ENCODE measurements at places on chromosomes 7 and 10.

- peak; percentile 32 for DNase-seq
These were observed 43.4 kb upstream of the PDLIM1 start for GRCh38 chr10:95333997-95334804.

DNA sequence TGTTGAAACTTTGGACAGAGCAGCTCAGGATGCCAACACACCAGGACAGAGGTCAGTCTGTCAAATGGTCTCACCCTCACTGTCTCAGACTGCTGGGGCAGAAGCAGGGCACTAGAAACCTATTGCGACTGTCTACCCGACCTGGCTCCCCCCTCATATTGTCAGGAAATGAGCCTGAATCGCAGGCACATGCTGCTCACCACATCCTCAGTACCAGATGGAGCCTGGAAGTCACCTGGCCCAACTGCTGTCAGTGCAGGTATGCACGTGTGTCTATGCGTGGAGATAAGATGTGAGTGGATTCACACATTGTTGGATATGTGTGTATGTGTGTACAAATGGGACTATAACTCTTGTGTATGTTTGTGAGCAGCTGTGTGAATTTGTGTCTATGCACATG, 3.2 kb upstream of the CDHR1 start:
- no peak for DNase-seq

- no peak for DNase-seq
These were observed 103.0 kb downstream of the NXPH1 start for GRCh38 chr7:8536431-8536830.

- peak; percentile 30 for DNase-seq
These were observed 72.8 kb downstream of the CCNY start for GRCh38 chr10:35409094-35409582.

GRCh38 chr7:102836191-102836919, 76.4 kb upstream of the LRRC17 start:
- peak; percentile 77 for DNase-seq

DNA sequence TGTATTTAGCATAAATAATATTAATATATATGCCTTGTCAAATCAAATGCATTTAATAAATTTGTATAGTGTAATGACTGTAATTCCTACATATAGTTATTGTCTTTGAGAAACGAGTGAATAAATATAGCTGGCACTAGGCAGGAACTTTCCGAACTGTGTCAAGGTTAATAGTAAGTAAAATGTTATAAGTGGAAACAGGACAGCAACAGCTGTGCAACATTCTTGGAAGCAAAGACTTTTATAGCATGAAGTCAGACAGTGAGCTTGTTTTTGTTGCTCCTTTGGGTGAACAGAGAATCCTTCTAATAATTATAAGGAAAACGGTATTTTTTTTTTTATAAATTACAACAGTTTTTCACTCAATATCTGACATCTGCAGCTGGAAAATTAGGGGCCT, 14.0 kb upstream of the EXOC6 start:
- DNase-seq, result no peak
